ENCODE measurements at places on chromosomes 13 and 19.

DNA sequence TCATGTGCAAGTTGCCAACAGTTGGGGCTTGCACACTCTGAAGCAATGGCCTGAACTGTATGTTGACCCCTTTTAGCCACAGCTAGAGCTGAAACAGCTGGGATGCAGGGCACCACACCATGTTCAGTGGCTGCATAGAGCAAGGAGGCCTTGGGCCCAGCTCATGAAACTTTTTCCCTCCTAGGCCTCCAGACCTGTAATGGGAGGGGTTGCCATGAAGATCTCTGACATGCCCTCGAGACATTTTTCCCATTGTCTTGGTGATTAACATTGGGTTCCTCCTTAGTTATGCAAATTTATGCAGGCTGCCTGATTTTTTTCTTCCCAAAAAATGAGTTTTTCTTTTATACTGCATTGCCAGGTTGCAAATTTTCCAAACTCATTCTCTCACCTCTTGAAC lies 165.1 kb upstream of the PRR20A start:
- no peak for DNase-seq

- DNase-seq = no peak
These were observed 28.1 kb downstream of the BRD4 start for GRCh38 chr19:15304140-15304705.

DNA sequence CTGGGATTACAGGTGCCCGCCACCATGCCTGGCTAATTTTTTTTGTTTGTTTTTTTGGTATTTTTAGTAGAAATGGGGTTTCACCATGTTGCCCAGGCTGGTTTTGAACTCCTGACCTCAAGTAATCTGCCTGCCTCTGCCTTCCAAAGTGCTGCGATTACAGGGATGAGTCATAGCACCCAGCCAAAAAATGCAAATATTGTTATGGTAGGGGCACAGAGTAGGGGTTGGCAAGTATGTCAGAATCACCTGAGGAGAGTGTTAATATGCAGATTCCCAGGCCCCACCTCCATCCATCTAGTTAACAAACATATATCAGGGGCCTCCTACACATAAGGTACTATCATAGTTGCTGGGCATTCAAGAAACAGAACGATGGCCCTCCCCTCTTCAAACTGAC lies 44.7 kb downstream of the VAV1 start:
- no peak for DNase-seq

GRCh38 chr19:44866664-44867063 lies 20.6 kb downstream of the NECTIN2 start:
- DNase-seq = no peak

DNA sequence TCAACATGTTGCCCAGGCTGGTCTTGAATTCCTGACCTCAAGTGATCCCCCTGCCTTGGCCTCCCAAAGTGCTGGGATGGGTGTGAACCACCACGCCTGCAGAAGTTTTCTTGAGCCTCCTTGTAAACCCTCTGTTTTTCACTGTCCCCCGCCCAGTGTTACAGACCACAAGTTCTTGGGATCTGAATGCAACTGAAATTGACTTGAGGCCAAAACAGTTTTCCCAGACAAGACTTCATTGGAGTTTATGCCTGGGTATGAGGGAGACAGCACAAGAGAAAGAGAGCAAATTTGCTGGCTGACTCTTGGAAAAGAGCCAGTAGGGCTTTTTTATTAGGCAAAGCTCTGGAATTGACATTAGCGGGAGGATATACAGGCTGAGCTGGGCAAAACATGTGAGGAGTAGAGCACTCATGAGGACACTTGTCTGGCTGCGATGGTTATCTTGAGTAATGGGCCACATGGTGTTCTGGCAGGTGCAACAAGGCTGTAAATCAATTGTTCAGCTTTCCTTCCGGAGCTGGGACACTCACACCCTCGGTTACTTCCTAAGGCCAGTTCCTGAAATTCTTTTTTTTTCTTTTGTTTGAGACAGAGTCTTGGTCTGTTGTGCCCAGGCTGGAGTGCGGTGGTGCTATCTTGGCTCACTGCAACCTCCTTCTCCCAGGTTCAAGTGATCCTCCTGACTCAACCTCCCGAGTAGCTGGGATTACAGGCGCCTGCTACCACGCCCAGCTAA lies 12.7 kb upstream of the HNRNPL start:
- no peak for DNase-seq
